Stimulated activated CD4-positive, alpha-beta T cell treated with anti-CD3 and anti-CD28 coated beads, Interleukin-4, amount 100 ng/mL, for 48 hours (primary cell): ENCODE measurements at places on chromosomes 5 and 9.

DNA sequence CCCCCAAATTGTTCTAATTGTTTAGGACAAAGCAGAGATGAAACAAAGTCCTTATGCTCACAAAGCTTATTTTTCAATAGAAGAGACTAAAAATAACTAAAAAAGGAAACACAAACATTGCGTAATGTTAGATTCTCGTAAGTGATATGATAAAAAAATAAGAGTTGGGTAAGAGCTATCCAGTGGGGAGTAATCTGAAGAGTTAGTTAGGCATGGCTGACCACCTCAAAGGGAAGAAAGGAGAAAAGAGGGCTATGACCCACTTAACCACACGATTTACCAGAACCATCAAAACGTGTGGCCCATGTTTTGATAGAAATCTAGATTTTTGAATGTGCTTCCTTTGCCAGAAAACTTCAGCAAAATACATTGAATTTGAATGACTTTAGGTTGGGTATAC lies 1296.8 kb upstream of the NUDT12 start:
- no peak for DNase-seq

GRCh38 chr5:131524431-131524830 lies 110.6 kb downstream of the RAPGEF6 start:
- no peak for DNase-seq

DNA sequence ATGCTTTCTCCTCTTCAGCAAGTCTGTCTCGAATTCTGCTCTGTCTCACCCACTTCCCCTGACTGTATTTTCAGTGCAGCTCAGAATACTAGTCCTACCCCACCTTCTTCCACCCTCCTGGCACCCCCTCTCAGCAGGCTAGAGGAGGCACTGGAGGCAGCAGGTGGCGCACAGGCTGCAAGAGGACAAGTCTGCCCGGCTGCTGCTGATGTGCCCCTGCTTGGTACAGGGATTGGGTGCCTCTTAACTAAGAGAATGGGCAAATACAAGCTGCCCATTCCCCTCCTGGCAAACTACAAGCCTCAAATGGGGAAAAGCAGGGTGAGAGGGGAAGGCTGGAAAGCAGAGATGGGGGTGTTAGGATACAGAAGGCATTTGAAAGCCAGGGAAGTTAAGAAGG lies 5.1 kb downstream of the TLN1 start:
- DNase-seq: no peak

DNA sequence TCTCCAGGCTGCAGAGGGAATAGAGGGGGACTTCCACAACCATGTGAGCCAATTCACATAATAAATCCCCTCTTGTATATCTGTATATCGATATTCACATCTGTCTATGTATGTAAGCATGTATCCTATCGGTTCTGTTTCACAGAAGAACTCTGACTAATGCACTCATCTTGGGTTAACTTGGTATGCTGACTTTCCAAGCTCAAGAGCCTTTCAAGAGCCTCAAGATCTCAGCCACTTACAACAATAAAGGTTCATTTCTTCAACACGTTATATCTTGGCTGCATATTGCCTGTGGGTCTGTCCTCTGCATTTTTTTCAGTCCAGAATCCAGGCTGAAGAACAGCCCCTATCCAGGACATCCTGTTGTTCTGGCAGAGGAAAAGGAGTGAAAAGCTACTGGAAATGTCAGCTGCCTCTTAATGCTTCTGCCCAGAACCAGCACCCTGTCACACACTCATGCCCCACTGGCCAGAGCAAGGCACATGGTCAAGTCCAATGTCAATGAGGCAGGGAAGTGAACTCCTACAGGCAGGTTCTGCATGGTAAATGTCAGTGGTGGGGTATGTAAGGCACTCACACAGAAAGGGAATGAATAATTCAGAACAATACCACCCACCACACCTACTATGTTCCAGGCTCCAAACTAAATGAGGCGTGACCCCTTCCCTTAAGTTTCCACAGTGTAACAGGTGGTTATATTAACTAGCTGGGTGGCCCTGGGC lies 91.6 kb upstream of the ICE1 start:
- DNase-seq: no peak

- DNase-seq: no peak
Observed at GRCh38 chr9:27722866-27723265, 149.6 kb upstream of the C9orf72 start.

DNA sequence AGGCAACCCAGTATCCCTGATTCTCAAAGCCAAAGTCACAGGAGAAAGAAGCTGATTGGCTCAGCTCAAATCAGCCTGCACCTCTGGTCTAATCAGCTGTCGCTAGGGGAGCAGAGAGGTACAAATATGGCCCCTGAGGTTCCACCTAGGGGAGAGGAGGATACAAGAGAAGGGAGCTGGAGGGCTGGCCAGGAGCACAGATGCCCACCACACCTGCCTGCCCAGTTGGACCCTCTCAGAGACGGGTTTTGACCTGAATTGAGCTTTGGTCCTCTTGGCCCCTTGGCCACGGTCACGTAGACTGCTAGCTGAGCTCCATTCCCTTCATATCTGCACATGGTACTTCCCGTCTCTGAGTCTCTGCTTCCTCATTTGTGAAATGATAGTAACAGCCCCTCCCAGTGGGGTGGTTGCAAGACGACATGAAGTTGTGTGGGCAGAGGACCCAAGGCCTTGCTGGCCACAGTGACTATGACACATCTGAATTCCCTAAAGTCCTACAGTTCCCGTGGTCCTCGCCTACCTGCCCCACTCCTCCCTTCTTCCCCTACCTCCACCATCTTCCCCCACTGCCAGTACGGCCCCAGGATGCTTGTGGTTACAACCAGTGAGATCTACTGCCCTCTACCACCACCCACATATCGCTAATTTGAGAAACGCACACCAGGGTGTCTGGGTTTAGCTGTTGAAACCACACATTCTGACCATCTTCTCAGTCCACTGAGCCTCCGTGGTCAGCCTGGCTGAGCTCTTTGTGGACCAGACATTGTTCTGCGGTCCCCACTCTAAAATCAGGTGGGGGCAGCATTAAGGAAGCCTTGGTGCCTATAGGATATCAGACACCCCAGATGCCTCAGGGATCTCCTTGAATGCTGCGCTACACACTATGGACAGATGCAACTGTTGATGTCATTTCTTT lies 60.3 kb upstream of the NEK6 start:
- DNase-seq: no peak

GRCh38 chr9:95003689-95004410 lies 277.4 kb downstream of the AOPEP start:
- DNase-seq: no peak

GRCh38 chr5:179467441-179467840 lies 82.9 kb upstream of the RUFY1 start:
- DNase-seq: no peak

GRCh38 chr5:179805070-179805528 lies 1.6 kb downstream of the MGAT4B start:
- DNase-seq: no peak

- DNase-seq: no peak
Observed at GRCh38 chr5:74608736-74609601, 31.6 kb downstream of the ENC1 start.

- no peak for DNase-seq
Observed at GRCh38 chr9:119284118-119284517, 85.1 kb downstream of the BRINP1 start.

GRCh38 chr5:178396796-178397720 lies 164.5 kb upstream of the PHYKPL start:
- no peak for DNase-seq

DNA sequence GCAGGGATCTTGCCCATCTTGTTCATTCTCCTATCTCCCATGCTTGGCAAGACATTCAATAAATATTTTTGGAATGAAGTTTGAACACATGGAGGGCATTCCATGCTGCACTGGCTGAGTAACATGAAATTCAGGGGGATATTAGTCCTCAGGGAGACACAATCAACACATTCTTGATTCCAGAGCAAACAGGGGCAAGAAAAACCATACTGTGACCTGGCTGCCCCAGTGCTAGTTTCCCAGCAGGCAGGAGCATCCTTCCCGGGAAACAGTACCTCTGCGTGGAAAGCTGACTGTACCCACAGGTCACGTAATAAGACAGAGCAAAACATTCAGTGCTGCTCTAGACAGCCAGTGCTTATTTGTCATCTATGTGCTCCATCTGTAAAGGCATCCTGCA lies 66.3 kb upstream of the SPOCK1 start:
- no peak for DNase-seq

DNA sequence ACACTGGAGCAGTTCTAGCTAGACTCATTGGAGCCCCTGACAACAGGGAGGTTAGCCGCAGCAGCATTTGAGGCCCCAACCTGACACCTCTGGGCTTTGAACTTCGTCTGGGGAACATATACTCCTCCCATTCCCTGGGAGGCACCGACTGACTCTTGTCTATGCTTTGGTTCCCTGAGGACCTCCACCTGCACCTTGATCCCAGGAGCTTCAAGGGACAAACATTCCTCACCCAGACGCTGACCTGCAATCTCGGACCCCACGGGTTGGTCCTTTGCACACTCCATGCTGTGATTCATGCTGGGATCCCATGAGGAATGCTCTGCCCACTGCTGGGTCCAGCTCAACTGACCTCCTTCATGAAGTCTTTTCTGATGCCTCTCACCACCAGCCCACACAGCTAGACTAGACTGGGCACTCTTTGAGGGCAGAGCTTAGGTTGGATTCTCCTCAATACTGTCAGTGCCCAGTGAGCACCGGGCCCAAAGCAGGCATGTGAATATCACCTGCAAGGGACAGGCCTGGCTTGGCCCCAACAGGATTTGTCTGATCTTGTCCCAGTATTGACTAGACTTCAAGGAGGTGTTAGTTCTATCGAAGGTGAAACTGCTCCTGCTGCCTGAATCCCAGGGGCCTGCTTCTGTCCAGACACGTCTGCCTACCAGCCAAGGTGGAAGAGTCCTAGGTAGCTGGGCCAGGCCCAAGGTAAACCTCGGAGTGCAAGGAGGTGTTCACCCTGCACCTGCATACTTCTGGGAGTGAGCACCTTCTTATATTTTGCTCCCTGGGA lies 51.8 kb upstream of the ZBTB43 start:
- no peak for DNase-seq

GRCh38 chr9:134625361-134626068 lies 16.1 kb upstream of the COL5A1 start:
- DNase-seq: no peak

DNA sequence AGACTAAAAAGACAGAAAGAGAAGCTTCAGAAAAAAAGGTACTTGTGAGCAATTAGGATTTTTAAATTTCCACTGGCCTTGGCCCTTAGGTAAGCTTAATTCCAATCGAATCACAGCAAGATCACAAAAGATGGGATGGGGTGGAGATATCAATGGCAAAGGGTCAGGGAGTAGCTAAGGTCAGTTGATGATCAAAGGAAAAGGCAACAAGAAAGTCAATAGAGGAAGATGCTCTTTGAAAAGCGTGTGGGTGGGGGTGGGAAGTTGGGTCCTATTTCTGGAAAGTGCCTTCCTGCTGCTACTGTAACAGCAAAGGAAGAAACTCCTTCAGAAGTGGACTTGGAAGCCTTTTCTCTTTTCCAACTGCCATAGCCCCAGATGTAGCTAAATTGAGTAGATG lies 7.3 kb downstream of the C1QTNF3 start:
- no peak for DNase-seq
